ENCODE measurements at places on chromosomes 2 and 18.

DNA sequence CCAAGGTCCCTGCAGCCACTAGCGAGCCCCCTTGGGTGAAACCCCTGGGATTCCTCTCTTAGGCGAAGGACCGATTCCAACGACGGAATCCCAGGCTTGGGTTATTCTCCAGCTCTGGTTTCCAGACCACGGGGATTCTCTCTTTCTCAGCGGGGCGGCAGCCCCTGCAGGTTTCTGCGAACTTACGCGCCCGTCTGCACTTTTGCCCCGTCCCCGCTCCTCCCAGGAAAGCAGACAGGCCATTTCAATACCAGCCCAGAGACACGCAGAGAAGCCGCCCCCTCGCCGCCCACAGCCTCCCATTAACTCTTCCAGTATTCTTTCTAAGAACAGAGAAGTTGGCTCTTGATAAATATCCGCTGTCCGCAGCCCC is 1.2 kb downstream of the CBLN2 start:
- no peak for DNase-seq

- DNase-seq: no peak
Measured at GRCh38 chr2:28663359-28663758, 88.3 kb upstream of the PPP1CB start.

GRCh38 chr2:144441711-144442141 is 78.2 kb downstream of the ZEB2 start:
- DNase-seq: no peak

- no peak for DNase-seq
Measured at GRCh38 chr2:5980450-5981190, 288.4 kb downstream of the SOX11 start.
